ENCODE measurements at places on chromosomes 7 and 10. TPM values are rescaled to one million over a fixed set of nuclear protein-coding genes. Genes with fewer than 3 reads are reported as not detected.

The STAM gene
- total RNA-seq = 1.5 TPM

The FKBP6 gene
- total RNA-seq = not detected

The HOXA6 gene
- total RNA-seq = 15.3 TPM

The SLC26A4 gene
- total RNA-seq = 4.7 TPM

The CNPY4 gene
- total RNA-seq = 1.4 TPM

The BBIP1 gene
- total RNA-seq = 1.5 TPM

Data from ascending aorta (tissue), 2 donors.